Suprapubic skin (tissue), 4 donors: ENCODE measurements at places on chromosomes 5 and 9. TPM values are rescaled to one million over a fixed set of nuclear protein-coding genes. Genes with fewer than 3 reads are reported as not detected.
A peak's percentile ranks its signal among the peaks of the same experiment; 100 is the strongest.

- no peaks in the 10 kb centered on the region for H3K4me1 ChIP-seq
- no peak overlapping the region for H3K4me3 ChIP-seq
- no peaks in the 10 kb centered on the region for H3K27me3 ChIP-seq
- no peak for DNase-seq
- no peak overlapping the region for H3K27ac ChIP-seq
Observed at GRCh38 chr5:131068893-131069643, 96.0 kb downstream of the HINT1 start.

- no peak overlapping the region for H3K27ac ChIP-seq
- peaks cover 4% of the 10 kb centered on the region for H3K36me3 ChIP-seq
- H3K4me3 ChIP-seq = no peak overlapping the region
- no peak for DNase-seq
- no peaks in the 10 kb centered on the region for H3K27me3 ChIP-seq
Observed at GRCh38 chr5:171858303-171858702, 72.7 kb downstream of the SMIM23 start.

GRCh38 chr5:28710360-28710759 is 1672.0 kb upstream of the CDH9 start:
- H3K27ac ChIP-seq = no peak overlapping the region
- no peak overlapping the region for H3K4me3 ChIP-seq
- H3K27me3 ChIP-seq = no peaks in the 10 kb centered on the region
- H3K4me1 ChIP-seq = no peaks in the 10 kb centered on the region
- H3K36me3 ChIP-seq = no peaks in the 10 kb centered on the region

DNA sequence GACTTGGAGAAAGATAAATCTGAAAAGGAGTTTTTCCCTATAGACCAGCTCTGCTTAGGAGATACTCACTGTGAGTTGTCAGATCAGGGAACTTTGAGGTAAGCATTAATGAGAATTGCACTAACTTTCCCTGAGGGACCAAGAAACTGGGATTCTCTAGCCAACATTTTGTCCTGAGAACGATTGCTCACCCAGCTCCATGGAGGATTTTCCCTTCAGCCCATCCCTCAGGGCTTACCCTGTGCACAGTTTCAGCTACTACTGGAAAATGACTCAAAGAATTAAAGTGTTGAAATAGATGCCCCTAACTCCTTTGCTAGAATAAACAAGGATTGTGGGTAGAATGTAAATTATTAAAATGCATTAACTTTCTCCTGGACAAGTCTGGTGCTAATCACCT is 237.2 kb upstream of the IL12B start:
- H3K36me3 ChIP-seq = no peaks in the 10 kb centered on the region
- no peak overlapping the region for H3K4me3 ChIP-seq
- H3K27ac ChIP-seq = no peak overlapping the region
- no peaks in the 10 kb centered on the region for H3K27me3 ChIP-seq

DNA sequence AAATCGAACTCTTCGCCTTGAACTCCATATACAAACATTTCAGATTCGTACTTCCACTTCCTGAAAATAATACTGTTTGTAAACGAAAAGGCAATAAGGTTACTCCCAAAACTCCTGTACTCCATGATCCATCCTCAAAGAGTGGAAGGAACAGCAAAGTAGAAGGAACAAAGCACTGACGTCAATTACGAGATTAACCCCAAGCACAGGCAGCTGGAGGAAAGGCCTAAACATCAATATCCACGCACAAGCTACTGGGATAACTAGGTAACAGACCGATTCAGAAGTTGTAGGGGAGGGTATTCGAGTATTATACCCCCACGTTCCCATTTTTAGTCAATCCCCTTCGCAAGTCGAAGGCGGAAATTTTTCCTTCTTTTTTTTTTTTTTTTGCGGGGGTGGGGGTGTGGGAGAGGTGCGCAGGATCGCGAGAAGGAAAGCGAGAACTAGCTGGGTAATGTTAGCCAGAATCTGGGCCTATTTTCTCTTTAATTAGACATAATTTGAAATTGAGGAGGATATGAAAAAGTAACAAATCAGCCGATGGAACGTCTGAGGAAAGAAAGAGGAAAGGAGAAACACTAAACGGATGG is 909 bp downstream of the AFF4 start:
- H3K36me3 ChIP-seq = peaks cover under 1% of the 10 kb centered on the region
- no peaks in the 10 kb centered on the region for H3K27me3 ChIP-seq
- peak overlapping the region; percentile 100 for H3K27ac ChIP-seq
- H3K4me1 ChIP-seq = peaks cover 32% of the 10 kb centered on the region
- DNase-seq = no peak

DNA sequence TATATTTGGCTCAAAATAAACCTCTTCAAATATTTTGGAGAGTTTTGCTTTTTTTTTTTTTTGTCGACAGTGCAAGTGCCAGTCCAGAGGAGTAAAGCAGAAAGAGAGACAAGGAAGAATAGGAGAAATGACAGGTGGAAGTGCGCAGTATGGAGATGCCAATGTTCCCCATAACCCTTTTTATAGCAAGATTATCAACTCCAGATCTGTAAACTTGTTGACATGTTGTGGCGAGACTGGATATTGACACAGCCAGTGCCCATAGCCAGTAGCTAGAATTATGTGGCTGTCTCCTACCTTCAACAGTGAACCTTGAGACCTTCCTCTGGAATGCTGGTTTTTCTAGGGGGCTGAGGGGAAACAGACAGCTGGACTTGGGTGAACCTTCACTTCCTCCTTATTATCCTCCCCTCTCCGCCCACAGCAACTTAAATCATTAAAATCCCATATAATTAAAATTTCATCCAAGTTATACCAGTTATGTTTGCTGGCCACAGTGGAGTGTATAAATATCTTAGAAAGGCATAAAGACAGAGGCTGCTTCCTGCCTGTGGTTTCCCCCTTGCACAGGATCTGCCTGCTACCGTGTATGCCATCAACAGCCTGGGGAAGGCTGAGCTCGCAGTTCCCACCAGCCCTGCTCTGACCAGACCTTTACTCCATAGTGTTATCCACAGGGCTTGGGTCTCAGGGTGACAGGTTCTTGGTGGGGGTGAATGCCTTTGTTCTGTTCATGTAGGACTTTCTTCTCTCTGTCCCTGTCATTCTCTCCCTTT is 112.3 kb upstream of the ANKH start:
- H3K36me3 ChIP-seq = no peaks in the 10 kb centered on the region
- H3K27ac ChIP-seq = no peak overlapping the region
- H3K4me3 ChIP-seq = no peak overlapping the region
- H3K4me1 ChIP-seq = no peaks in the 10 kb centered on the region
- no peak for DNase-seq
- H3K27me3 ChIP-seq = no peaks in the 10 kb centered on the region

GRCh38 chr5:96962540-96962991 is 26.7 kb downstream of the LNPEP start:
- no peaks in the 10 kb centered on the region for H3K36me3 ChIP-seq
- H3K4me1 ChIP-seq = peaks cover 42% of the 10 kb centered on the region
- no peaks in the 10 kb centered on the region for H3K27me3 ChIP-seq
- no peak overlapping the region for H3K4me3 ChIP-seq
- peak overlapping the region; percentile 74 for H3K27ac ChIP-seq

DNA sequence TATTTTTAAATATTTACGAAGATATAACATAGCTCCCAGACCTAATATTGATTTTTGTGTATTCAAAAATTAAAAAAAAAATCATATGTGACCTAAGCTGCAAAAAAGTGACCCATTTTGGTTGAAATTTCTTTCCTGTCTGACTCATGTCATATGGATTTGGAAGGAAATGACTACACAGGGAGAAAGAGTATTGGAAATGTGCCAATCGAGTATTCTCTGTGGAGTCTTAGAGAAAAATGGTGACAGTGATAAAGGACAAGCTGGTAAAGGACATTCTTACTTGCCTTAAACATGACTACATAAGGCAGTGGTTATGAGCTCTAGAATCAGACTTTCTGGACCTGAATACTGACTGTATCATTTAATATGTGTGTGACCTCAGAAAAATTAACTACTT is 262.9 kb upstream of the PTPRD start:
- no peak for DNase-seq
- no peak overlapping the region for H3K4me3 ChIP-seq
- no peaks in the 10 kb centered on the region for H3K27me3 ChIP-seq
- H3K36me3 ChIP-seq = no peaks in the 10 kb centered on the region

ANGPTL2 gene
- total RNA-seq = 19.2 TPM

ZFP2 gene
- 1.3 TPM for total RNA-seq
